CD8-positive, alpha-beta memory T cell (primary cell): ENCODE measurements at places on chromosomes 13 and 19.

DNA sequence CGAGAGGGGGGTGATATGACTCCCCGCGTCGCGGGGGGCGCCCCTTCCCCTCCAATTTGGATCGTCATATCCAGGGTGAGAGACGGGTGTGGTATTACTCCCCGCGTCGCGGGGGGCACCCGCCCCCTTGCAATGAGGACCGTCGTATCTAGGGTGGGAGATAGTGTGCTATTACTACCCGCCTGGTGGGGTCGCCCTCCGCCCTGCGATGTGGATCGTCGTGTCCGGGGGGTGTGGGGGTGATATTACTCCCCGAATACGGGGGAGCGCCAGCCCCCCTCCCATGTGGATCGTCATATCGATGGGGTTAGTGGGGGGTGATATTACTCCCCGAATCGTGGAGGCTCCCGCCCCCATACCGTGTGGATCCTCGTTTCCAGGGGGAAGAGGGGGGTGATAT lies 29.2 kb upstream of the RGCC start:
- DNase-seq, result peak; percentile 64

GRCh38 chr19:1568320-1569019 lies at the start of gene MEX3D:
Gene MEX3D (minus strand): TSS chr19:1568325. CDS start chr19:1568058, 267 bp downstream.
- peak; percentile 77 for DNase-seq

- no peak for DNase-seq
Measured at GRCh38 chr13:62663767-62664166, 1248.1 kb upstream of the PCDH20 start.

- DNase-seq, result no peak
Measured at GRCh38 chr19:1765232-1765903, 12.1 kb downstream of the ONECUT3 start.

DNA sequence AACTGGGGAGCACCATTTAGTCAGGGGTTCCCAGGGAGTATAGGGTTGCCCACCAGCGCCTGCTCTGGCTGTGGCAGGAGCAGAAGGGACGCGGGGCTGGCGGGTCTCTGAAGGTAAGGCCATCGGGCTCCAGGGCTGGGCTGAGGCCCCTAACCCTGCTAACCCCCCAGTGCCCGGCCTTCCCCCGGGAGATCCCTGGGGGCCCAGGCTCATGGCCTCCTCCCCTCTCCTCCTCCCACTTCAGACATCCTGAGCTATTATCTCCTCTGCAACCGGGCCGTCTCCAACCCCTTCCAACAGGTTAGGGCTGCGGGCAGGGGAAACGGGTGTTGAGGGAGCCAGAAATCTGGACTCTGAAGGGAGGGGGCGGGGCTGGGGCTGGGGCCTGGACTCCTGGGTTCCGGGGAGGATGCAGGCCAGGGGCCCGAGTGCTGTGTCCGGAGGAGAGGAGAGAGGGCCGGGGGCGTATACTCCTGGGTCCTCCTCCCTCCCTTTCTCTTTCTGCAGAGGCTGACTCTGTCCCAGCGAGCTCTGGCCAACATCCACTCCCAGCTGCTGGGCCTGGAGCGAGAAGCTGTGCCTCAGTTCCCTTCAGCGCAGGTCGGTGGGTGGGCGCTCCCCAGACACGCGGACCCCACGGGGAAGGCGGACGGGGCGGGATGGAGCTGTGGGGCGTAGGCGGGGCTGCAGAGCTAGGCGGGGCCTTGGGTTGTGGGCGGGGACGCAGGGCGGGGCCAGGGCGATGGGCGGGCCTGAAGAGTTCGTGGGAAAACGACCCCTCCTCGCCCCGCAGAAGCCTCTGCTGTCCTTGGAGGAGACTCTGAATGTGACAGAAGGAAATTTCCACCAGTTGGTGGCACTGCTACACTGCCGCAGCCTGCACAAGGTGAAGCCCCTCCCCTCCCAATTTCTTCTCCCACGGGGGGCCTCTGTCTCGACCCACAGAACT lies 15.3 kb downstream of the TTYH1 start:
- DNase-seq, result peak; percentile 32

- no peak for DNase-seq
Measured at GRCh38 chr19:12034198-12034597, 1.3 kb downstream of the ZNF433 start.

- no peak for DNase-seq
Measured at GRCh38 chr13:58933475-58933874, 1230.3 kb downstream of the DIAPH3 start.
